Astrocyte (in vitro differentiated cells and primary cell): ENCODE measurements at places on chromosomes 11 and 22.

DNA sequence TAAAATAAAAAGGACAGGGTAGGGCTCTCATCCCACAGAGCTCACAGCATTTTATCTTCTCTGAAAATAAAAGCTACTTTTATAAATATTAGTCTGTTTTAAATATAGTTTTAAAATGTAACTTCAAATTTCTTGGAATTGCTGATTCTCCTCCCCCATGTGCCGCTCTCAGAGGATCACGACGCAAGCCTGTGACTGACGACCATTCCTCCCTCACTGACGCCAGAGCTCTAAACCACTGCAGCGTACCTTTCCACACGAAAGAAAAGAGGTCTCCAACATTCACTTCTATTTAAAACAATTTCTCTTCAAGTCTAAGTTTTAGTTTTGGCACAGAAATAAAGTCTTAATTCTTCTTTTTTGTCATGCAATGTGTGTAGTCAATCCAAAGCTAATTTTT is 9.3 kb downstream of the TOLLIP start:
- no peak for DNase-seq

DNA sequence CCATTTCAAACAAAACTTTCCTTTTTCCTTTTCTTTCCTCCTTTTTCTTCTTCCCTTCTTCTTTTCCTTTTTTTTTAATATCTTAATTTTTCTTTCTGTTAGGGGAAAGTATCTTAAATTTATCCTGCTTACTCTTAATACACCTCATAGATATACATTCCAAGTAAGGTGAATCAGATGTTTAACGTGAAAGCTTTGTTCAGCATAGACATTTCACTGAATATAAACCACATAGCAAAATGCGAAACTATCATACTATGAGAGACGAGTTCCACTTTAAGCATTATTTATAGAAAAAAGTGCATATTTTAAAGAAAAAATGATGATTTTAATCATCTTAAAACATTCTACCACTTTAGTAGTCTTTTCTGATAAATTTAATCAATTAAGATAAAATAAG is 137.8 kb upstream of the MTMR2 start:
- DNase-seq: no peak

DNA sequence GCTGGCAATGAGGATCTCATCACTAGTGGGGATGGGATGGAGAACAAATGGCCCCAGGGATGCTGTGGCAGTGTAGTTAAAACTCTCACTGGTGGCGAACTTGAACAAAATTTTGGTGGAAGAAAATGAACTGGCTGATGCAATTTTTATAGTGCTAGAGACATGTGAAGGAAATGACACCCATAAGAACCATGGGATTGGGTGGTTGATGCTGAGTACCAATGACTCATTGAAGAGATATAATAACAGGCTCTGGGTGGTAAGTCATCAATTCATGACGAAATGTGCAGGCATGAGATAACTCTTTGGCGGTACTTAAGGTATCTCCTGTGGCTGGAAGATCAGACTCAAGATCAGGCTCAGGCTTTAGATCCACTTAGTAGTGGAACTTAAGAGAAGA is 172.9 kb upstream of the DDI1 start:
- DNase-seq: peak; percentile 48

DNA sequence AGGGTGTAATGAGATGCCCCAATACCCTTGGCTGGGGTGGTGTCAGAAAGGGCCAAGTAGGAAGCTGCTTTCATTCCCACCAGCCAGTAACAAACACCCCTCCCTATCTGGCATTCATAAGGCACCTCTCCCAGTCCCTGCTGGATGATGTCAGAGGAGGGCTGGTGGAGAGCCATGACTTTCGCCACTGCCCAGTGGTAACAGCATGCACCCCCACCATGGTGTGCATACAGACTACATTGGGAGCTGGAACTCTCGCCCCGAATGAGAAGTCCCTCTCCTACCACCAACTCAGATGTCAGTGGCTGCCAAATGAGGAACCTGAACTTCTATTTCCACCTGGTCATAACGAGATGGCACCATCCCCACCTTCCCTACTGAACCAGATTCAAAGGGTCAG is 73.3 kb downstream of the SGSM3 start:
- no peak for DNase-seq

DNA sequence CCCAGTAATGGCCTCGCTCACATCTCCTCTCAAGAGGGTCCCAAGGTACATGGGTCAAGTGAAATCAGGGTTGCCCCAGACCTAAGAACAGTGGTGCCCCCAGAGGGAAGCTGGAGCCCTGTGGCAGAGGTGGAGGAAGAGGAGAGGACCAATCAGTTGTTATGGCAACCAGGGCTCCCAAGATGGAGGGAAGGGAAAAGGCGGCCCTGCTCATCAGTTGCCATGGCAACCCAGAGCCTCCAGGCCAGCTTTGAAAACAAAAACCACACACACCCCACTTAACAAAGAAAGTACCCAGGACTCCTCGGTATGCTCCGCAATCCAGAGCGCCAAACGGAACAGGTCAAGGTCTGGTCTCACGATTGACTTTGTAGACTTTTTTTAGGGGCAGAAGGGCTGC is 53.5 kb upstream of the SLC35C1 start:
- DNase-seq: no peak

DNA sequence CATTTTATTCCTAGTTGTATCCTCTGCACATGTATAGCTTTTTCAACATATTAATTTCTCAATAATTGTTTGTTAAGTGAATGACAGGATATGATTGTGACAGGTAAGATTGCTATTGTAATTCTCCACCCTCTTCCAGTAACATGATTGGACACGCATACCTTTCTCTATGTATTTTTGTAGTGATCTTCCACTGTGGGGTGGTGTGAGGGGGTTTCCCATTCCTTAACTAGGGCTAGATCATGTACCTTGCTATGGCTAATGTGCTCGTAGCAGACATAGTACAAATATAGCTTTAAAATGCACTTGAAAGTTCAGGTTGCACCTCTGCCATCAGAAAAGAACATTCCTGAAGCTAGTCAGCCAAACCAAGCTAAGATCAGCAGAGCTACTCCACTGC is 2392.8 kb upstream of the RAG2 start:
- DNase-seq: no peak

GRCh38 chr22:38085501-38085900 is 1.5 kb upstream of the SLC16A8 start:
- no peak for DNase-seq

DNA sequence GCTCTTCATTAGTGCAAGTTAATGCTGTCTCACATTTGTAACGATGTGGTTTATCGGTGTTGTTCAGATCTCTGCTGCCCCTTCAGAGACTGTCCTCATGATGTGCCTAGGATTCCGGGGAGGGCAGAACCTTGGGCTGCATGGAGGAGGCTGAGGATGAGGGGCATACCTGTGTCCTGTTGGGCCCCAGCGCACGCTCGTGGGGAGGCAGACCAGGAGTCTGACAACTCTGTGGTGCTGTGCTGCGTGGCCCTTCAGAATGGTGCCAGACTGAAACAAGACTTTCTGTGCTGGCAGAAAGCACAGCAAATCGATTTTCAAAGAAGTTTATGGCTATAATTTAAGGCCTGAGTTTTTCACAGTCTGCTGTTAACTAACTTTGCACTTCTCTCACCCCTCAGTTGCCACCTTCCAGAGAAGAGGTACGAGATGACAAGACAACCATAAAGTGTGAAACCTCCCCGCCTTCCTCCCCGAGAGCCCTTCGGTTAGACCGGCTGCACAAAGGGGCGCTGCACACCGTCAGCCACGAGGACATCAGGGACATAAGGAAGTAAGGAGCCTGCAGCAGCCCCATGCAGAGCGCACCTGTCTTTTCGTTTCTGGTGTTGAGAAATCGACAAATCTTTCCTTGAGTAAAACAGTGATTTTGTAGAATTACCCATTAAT is 44.3 kb upstream of the CTTN start:
- no peak for DNase-seq

GRCh38 chr11:83070044-83070701 is 1.5 kb downstream of the RAB30 start:
- peak; percentile 79 for DNase-seq

- peak; percentile 87 for DNase-seq
These were observed 210.1 kb downstream of the NTM start for GRCh38 chr11:131580476-131580875.

DNA sequence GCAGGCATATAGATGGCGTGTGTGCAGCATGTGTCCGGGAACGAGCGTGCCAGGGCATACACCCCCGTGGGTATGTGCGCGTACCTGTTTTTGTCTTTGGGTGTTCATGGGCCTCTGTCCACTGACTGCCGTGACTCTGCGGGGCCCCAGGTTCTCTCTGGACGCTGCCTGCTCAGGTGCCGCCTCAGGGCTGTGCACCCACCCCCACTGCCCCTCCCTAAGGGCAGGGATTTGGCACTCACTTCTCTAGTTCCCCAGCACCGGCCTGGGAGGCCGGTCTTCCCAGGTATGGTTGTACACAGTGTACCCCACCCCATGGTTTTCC is 111.5 kb downstream of the ST3GAL4 start:
- no peak for DNase-seq

GRCh38 chr11:97364047-97364446 is 974.2 kb downstream of the JRKL start:
- DNase-seq: peak; percentile 49

DNA sequence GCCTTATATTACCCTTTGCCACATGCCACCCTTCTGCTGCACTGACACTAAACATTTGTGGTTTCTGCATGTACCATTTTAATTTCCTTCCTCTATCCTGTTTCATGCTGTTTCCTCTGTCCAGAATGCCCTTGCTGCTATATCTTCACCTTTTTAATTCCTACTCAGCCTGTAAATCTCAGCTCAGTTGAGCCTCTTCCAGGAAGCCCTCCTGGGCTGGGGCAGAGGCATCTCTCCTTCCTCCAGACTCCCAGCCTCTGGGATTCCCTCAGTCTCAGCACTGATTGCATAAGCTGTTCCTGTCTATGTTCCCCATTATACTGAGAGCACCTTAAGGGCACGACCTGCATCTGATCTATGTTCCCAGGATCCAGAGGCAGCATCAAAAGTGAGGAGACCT is 98.7 kb downstream of the RNF169 start:
- DNase-seq: no peak

DNA sequence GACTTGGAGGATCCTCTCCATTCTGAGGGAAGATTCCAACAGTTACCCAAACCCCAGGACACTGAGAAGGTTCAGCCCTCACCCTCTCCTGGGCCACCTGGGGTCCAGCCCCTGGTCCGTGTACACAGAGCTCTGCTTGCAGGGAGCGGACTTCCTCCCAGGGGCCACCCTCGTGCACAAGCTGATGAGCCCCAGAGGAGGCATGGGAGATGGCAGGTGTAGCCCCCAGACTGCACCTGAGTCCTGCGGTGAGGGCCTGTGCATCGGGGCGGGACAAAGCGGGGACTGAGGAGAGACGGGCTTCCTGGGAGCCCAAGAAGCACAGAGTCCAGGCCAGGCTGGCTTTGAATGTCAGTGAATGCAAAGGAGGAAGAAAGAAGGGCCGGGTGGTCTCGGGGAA is 1374.9 kb downstream of the BRD1 start:
- no peak for DNase-seq

DNA sequence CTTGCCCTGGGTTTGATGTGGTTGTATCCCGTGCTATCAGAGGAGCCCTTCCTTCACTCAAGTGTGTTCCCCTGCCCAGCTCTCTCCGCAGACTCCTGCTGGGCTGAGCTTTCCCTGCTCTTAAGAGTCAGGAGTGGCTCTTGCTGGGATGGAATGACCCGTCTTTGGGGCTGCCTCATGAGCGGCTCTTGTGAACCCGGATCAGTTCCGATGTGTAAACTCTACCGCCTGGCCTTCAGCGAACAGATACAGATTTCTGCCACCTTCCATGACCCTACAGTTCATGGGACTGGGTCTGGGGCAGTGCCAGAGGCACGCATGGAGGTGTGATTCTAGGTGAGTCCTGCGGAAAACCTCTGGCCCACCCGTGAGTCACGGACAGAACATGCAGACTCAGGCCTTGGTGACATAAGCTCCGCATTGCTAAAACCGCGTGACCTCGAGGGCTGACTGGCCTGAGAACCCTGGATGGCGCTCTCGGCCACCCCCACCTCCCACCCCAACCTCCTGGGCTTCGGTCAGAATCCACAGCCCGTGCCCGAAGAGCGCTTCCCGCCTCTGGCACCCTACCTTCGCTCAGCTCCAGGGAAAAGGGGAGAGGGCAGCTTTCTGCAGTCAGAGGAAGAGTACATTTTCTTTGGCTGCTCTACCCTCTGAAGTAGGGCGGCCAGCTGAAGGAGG is 1.3 kb upstream of the ZBTB16 start:
- DNase-seq: no peak

DNA sequence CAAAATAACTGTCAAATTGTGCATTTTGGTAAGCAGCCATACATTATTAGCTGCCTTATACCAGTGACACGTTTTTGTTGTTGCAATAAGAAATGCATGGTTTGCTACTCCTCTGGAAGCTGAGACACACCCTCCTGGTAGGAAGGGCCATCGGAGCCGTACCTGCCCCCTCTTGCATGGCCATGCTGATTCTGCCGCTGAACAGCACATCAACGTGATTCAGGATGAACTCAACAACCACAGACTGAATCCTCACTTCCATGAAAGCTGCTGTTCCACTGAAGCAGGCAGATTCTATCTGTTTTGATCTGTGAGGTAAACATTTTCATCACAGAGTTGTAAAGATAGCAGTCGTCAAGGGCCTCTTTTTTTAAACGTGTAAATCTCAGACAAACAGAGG is 38.6 kb upstream of the TP53AIP1 start:
- no peak for DNase-seq

DNA sequence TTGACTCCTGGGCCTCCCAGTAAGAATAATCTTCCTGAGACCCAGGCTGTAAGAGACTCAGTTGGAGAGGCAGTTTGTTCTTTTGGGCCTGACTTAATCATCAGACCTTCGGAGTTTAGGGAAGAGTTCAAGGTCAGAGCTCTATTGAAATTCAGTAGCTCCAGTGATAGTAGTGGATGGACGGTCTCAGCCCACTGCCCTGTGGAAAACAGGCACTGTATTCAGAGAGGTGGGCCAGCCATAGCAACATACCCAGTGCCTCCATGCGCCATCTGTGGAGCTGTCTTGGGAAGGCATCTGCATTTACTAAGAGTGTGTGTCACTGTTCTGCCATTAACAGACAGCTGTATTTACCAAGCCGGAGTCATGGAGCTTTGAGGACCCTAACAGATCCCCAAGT is 2.9 kb downstream of the SMARCB1 start:
- DNase-seq: no peak

- no peak for DNase-seq
These were observed 851 bp downstream of the SPTBN2 start for GRCh38 chr11:66728038-66728692.

GRCh38 chr22:50082197-50082715 is 3.0 kb downstream of the MLC1 start:
- DNase-seq: no peak

- DNase-seq: no peak
These were observed 351.2 kb upstream of the API5 start for GRCh38 chr11:42960521-42961088.

- no peak for DNase-seq
These were observed 14.8 kb upstream of the MFNG start for GRCh38 chr22:37500745-37501609.
